ENCODE measurements at places on chromosomes 1 and 21.

DNA sequence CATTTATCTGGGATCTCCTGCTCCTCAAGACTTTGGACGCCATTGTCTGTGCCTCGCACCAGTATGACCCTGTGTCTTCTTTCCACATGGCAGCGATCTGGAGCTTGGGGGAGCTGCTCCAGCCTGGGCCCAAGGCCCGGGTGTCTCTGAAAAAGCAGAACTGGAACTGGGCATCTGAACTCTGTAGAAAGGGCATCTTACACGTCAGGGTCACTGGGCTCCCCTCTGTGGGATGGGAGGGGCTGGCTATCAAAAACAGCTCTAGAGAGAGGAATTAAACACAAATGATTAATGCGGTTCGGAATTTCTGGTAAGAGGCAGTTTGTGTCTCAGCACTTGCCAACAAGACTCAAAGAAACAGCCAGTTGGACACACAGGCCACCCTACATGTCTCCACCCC is 16.1 kb downstream of the FCRL1 start:
- DNase-seq: no peak

- DNase-seq: no peak
Measured at GRCh38 chr1:150065184-150065871, 2.2 kb upstream of the VPS45 start.

GRCh38 chr21:46011267-46011967 is 29.8 kb downstream of the COL6A1 start:
- DNase-seq: no peak

DNA sequence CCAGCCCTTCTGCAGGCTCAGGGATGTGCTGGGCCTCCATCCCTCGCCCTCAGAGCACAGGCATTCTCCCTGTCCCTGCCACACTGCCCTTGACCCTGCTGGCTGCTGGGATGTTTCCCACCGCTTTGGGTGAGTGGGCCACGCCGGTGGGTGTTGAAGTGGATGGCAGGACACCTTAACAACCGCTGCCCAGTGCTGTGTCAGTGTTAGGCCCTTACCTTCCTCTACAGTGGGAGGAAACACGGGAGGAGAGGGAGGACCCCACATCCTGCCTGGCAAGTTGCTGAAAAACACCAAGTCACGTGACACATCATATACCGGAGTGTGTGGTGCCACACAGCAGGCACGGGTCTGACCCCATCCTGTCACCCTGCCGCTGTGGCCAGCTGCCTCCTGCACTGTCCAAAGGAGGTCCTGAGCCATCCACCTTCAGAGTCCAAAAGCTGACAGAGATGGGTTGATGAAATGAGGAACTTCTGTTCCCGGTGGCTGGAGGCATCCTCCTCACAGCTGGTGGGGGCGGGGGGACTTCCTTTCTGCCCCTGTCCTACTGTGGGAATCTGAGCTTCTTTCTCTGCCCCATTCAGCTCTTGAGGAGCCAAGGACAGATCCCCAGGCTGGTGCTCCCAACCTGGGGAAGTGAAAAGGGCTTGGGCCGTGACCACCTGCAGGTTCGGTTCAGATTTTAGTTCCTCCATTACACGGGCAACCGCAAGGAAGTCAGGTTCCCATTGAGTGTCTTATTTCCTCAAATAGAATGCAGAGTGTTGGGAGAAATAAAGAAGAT is 3.2 kb upstream of the THEMIS2 start:
- DNase-seq: peak; percentile 96

DNA sequence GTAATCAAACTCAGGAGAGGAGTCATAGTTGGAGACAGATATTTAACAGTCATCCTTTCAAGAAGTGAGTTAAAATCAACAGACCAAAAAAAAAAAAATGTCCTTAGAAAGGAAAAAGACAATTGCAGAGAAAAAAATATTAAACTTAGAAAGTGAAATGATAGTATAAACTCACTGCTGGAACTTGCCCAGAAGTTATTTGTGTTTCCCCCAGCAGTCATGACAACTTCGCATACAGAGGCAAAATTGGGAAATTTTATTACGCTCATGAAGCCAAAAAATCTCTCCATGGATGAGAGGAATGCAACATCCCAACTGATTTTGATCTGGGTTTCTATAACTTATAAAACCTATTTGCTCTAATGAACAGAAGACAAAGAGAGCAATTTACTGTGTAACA is 198.2 kb downstream of the LRRC7 start:
- DNase-seq: no peak

GRCh38 chr1:17540255-17541001 is 930 bp downstream of the ARHGEF10L start:
- no peak for DNase-seq

GRCh38 chr1:201028461-201028889 is 5.0 kb upstream of the KIF21B start:
- no peak for DNase-seq

DNA sequence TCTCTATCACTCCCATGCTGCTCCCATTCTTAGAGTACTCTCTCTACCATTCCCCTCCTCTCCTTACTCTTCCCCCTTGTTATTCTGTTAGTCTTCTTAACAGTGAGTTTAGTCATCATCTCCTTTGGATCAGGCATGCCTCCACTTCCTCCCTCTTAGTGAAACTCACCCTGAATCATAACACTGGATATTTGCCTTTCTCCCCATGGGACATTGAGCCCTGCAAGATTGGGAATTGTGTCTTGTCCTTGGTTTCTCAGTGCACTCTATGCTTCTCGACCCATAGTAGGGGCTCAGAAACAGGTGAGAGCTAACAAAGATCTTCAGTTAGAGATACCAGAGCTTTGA is 68.3 kb upstream of the GCLM start:
- no peak for DNase-seq

GRCh38 chr1:12549460-12550349 is 68.3 kb downstream of the DHRS3 start:
- no peak for DNase-seq

- no peak for DNase-seq
Measured at GRCh38 chr1:181620183-181620582, 136.9 kb downstream of the CACNA1E start.

All from CMK (cell line).